ENCODE measurements at places on chromosomes 12 and 14.

DNA sequence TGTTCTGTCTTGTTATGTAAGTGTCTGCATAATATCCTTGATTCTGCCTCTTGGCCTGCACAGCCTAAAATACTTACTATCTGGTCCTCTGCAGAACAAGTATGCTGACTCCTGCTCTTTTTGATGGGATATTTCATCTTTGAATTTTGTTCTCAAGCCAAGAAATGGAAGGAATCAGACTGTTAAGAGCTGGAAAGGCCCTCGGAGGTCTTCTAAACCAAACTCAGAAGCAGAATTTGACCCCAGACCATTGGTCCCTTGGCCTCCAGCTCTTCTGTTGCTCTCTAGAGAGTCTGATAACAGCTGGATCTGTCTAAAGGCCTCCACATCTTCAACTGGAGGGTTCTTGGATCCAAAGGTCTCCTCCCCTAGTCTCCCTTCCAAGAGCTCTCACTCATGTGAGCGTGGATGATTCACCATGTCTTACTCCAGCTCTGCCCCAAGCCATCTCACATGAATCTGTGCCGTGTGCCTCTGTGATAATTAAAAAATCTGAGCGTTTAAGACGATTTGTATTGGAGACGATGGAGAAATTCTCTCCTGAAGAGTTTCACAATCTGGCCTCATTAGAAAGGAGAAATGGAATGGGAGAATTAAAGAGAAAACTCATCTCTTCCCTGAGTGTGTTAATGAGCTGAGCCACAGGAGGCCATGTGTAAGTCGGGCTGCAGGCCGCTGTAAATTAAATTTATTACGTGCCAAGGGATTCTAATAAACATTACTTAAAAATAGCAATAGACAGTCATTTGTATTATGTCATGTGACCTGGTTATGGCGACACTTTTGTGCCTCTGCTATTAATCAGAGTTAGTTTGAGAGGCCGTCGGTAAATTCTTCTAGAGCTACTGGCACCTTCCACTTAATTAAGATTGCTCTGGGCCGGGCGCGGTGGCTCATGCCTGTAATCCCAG lies 15.4 kb upstream of the PRIMA1 start:
- DNase-seq: no peak

DNA sequence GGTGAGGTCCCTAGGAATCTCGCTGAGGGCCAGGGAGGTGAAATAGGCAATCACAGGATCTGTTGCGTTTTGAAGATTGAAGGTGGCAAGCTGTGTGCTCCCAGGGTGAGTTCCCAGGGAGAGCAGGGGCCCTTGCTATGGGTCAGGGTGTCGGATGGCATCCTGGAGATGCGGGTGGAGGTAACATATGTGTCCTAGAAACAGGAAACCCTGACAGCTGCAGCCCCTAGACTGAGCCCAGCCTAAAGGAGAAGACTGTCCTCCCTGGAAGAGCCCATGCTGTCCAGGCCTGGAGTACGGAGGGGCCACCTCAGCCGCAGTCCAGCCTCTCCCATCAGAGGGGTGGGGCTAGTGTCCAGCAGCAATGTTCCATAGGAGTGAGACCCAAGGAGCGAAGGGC lies 194.2 kb downstream of the NTF3 start:
- DNase-seq: no peak

GRCh38 chr12:117158911-117159553 lies 31.2 kb downstream of the FBXO21 start:
- DNase-seq: no peak

DNA sequence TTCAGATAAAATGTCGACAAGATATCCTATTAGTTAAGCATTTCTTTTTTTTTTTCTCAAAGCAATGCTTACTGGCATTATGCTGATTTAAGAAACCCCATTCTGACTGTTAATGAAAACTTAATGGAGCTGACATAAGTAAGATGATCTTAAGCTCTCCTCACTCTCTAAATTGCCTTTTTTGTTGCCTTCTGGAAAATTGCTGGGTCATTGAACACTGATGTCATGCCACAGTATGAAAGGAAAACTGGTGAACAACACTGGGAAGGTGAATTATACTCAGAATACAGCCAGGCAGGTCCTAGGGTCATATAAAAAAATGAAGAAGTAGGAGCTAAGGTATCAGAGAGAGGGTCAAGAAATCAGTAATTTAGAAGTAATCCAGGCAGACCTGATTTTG lies 179.9 kb downstream of the BTG1 start:
- DNase-seq: no peak

DNA sequence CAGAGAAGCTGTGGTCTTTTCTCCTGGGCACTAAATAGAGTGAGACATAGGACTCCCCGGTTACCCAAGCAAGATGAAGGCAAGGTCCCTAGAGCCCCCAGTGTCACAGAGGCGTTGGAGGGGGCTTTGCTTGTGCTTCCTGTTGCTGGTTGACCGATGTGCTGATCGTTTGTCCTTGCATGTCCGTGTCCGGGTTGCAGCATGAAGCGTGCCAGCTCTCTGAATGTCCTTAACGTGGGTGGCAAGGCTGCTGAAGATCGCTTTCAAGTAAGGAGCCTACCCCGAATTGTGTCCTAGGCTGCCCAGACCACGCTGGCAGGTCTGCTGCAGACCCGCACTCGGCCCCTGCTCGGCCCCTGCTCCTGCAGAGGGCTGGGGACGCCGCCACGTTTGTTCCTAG lies 23.1 kb downstream of the XRCC3 start:
- DNase-seq: no peak

- DNase-seq: no peak
Observed at GRCh38 chr12:11901701-11902524, 168.8 kb upstream of the BCL2L14 start.

DNA sequence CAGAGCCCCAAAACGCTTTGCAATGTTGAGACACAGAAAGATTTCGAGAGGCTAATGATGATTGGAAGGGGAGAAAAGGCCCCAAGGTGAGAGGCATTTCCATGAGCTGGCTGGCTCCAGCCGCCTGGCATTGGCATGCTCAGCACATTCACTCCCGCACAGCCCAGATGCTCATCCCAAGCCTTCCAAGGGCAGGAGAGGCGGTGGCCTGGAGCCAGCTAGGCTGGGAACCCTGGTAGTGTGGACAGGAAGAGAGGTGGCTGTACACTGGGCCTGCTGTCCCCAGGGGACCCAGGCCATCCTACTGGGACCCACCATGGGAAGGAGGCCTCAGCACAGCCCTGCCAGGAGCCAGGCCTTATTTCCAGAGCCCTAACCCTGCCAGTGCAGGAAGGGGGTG lies 72.2 kb downstream of the SPTB start:
- no peak for DNase-seq

DNA sequence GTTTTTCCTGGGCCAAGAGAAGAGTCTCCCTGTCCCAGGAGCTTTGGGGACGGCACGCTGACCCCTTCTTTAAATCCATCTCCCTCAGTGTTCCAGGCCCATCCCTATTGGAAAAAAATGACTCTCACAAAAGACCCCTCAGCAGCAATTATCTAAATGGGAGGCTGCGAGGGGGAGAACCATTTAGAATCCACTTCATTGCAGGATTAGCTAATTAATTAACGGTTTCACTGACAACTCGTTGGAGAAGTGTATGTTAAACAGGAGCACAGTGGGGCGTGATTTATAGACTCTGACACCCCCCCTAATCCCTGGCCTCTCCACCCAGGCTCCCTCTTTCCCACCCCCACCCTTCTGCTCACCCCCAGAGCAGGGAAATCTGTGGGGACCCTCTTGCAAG lies 162.8 kb upstream of the LHX5 start:
- DNase-seq: no peak

DNA sequence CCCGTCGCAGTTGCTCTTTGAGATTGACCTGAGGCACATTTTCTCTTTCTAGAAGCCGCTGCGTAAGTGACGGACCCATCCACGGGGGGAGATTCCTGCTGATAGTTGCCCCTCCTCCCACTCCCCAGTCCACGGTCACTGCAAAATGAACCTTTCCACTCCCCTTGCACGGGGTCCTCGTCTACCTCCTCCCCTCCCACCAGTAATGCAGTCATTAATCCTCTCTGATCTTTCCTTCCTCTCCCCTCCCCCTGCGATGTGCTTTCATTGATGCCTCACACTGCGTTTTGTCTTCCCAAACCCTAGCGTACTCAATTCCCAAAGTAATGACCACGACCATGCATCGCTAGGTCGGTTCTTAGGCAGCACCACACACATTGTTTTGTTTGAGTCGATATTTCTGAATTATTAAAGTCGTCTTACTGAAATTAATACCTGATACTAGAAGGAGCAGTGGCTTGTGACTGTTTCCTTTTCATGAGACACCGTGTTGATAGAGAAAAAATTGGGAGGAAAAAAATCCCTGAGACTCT lies 857 bp downstream of the ETNK1 start:
- DNase-seq: peak; percentile 72

DNA sequence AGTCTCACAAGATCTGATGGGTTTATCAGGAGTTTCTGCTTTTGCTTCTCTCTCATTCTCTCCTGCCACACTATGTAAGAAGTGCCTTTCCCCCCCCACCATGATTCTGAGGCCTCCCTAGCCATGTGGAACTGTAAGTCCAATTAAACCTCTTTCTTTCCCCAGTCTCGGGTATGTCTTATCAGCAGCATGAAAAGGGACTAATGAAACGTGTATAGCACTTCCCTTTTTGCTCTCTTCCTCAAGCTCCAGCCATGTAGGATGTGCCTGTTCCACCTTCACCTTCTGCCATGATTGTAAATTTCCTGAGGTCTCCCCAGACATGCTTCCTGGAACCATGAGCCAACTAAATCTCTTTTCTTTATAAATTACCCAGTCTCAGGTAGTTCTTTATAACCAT lies 7.0 kb upstream of the CRACR2A start:
- DNase-seq: no peak

- no peak for DNase-seq
Observed at GRCh38 chr12:92107621-92108131, 38.0 kb downstream of the BTG1 start.

DNA sequence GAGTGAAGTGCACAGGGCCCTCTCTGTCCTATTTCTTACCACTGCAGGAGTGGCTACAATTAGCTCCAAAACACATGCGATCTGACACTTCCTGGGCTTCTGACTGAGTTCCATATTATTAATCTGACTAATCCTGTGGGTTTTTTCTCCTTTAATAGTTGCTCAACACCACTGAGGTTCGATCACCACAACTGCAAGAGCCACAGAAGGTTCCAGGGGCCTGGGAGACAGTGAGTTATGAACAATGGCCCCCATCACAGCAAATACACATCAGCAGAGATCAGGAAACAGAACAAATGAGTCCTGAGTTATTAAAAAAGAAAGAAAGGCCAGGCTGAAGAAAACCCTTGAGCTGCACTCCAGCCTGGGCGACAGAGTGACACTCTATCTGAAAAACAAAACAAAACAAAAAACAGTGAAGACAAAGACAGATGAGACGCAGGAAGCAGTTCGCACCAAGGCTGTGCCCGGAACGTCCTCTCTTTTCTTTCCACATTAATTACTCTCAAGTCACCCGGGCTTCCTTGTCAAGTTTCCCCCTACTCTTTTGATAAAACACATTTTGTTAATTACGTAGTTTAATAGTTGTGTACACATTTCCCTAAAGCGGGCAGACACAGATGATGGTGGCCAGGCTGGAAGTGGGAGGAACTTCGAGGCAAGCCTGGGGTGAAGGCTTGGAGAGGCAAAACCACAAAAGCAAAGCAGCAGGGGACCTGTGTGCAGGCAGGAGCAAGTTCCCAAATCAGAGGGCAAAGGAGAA lies 42.7 kb downstream of the CDC42BPB start:
- peak; percentile 63 for DNase-seq

DNA sequence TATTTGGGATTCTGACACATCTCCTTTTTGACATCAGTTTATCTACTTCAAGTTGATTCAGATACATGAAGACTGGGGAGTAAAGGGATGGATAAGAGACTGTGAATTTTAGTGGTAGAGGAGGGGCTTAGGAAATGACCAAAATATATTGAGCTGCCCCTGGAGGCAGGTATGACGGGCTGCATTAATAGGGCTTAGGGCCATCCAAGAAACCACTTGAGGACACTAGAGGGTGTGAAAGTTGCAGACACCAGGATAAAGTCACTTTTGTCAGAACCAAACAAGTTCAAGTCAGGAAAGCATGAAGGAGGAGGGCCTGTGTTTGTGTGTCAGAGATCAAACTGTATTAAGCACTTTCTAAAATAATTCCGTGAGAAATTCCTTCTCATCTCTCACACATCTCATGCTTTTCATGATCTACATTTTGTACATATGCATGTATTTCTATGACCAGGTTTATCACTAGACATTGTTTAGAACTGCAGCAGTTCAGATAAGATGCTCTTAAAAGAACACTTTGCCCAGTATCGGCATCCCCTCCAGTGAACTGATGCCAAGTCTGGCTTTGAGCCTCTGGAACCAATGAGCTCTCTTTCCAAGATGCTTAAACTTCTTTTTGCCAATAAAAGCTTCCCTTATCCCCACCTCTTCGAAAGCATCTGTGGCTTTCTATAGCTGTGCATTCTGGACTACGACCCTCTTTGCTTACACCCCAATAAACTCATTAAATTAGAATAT lies 136.9 kb downstream of the SLC38A1 start:
- no peak for DNase-seq

DNA sequence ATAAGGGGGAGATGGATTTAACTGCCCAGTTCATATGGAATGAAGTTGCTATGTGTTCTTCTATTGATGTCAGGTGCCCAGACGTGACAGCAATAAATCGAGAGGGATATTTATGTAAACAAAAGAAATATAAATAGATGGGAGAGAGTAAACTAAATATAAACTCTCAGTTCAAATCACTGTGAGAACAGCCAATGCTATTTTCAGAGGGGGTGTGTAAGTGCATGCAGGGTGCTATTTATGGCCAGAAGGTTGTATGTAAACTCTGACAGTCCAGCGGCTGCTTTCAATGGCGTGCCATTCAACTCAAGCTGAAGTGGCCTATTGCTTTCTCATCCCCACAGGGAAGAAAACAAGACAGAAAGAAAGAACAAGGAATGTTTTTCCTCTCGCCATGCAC lies 127.2 kb downstream of the KCNA5 start:
- DNase-seq: no peak

DNA sequence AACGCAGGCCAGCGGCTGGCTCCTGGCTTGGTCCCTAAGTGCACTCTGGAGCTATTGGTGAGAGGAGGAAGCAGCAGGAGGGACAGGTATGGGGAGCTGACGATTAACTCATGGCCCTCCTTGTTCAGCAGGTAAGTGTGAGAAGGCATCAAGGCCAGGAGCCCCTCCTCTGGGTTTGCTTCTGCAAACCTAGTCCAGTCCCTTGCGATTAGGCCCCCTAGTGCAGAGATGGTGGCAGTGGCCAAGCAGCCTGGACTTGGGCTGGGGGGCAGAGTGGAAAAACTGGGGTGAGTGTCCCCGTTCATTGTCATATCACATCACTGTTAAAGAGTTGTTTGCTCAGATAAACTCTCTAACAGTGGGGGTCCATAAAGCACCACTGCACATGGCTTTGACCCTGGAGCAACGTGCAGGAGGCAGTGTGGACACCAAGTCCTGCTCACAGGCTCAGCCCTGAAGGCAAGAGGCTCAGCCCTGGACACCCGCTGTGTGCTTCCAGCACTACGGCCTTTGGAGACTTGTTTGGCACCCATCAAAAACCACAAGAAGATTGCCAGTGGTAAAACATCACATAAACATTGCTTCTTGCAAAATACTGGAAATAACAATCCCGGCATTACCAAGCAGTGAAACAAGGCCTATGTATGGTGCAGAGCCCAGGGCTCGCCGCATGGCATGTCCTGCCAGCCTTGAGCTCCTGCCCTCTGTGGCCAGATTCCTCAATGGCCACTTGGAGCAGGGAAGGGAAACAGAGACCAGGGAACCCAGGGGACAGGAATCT lies 184.3 kb upstream of the RTL1 start:
- peak; percentile 73 for DNase-seq

All from cardiac septum (tissue), 1 donor.